ENCODE measurements at places on chromosomes 11 and 22. TPM values are rescaled to one million over a fixed set of nuclear protein-coding genes. Genes with fewer than 3 reads are reported as not detected.
A peak's percentile ranks its signal among the peaks of the same experiment; 100 is the strongest.

Gene DEFB131B
- not detected for total RNA-seq

Gene MAPK11
- 21.8 TPM for total RNA-seq

GRCh38 chr22:48347311-48347710, 1480.4 kb downstream of the BRD1 start:
- DNase-seq, result no peak

DNA sequence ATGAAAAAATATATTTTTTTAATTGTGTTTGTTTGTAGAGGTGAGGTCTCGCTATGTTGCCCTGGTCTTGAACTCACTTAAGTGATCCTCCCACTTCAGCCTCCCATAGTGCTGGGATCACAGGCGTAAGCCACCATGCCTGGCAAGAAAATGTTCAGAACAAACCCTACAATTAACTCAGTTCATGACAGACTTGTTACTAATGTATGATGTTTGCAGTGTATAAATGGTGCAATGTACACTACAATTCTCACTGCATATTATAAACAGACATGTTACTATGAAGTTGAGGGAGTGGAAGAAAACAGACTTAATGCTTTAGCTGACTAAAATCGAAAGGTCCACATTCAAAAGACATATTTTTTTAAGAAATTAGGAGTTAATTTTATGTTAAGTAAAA, 59.0 kb downstream of the SIK3 start:
- DNase-seq, result no peak

DNA sequence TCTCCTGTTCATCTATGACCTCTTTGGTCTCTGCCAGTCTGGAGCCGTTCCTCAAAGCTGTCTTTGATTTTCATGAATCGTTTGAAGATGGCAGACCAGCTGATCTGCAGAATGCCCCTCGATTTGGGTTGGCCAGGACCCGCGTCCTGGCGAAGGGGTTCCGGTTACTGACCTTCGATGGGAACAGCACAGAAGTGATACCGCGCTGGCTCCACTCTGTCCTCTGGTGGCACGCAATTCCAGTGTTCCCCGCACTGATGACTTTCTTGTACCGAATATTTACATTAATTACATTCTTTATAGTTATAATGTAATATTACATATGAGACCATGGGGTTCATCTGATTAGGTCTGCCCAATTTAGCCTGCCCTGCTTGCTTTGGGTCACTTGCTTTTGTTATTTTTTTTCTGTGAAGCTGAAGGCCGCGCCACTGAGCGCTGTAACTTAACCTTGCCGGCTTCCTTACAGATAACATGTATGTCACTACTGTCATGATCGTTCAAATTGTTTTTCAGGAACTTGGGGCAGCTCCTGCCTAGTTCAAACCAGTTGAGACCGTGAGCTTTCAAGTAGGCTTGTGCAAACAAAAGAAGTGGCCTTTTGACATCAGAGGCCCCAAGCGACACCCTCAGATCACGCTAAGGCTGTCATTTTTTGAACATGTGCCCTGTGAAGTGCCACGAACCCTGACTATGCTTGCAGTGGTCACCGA, 4.1 kb upstream of the USP18 start:
- no peak for DNase-seq

DNA sequence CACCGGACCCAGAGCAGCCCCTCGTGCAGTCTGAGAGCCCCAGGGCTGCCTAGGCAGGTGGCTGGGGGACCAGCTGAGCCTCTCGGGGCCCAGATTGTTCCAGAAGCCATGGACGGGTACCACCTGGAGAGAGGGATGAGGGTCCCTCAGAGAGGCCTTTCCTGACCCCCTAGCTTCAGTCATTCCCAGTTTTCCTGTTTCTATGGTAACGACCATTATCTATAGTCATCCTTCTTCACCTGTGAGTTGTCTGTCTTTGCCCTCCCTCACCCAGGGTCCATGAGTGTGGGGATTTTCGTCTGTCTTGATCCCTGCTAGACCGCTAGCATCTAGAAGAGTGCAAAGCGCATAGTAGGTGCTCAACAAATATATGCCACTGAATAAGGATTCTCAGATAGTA, 76.3 kb upstream of the TCF20 start:
- DNase-seq, result no peak

GRCh38 chr22:42688241-42689211, 32.1 kb downstream of the A4GALT start:
- peak; percentile 17 for DNase-seq

DNA sequence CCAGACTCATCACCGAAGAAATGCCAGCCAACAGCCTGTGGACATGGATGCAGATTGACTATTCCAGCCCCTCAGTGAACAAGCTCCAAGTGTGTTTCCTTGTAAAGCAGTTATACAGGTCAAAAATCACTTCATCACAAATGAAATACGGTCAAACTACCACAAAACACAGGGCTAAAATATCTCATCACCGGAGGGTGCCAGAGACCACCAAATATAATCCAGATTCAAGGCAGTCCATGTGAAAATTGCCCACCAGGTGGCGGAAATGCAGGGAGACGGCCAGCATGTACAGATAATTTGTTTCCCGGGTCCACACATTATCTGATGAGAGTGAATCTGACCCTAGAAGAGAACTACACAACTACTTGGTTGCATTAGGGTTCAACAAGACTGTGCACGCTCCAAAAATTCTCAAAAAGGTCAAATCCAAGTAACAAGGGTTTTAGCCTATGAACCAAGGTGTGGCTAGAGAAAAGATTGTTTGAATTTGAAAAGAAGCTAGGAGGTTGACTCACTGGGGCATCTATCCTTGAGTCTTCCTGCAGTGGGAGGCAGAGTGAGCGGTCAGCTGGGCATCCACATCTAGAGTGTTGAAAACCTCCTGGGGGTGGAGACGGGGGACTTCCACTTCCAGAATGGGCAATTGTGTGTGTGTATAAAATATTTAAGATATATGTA, 71.7 kb downstream of the IGLL5 start:
- DNase-seq, result peak; percentile 73

All from occipital lobe (tissue), 3 donors.